ENCODE measurements at places on chromosomes 7 and 10.
A peak's percentile ranks its signal among the peaks of the same experiment; 100 is the strongest.

GRCh38 chr7:157757211-157757610 lies 420.4 kb downstream of the DNAJB6 start:
- DNase-seq, result no peak

DNA sequence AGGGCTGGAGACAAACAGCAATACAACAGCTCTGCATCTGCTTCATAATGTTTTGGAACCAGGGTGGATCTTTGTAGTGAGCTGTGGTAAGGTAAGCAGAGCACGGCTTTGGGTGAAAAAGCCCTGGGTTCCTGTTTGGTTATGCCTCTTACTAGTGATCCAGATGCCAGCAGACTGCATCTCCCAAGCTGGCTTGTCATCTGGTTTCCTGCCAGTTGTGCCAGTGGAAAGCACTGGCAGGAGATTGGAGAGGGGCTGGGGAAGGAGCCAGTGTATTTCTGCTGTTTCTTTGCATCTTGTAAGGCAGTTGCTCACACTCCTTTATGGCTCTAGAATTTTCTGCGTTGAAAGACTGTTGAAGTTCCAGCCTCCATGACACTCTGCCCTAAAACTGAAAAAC lies 137.6 kb downstream of the TSPAN12 start:
- DNase-seq, result no peak

DNA sequence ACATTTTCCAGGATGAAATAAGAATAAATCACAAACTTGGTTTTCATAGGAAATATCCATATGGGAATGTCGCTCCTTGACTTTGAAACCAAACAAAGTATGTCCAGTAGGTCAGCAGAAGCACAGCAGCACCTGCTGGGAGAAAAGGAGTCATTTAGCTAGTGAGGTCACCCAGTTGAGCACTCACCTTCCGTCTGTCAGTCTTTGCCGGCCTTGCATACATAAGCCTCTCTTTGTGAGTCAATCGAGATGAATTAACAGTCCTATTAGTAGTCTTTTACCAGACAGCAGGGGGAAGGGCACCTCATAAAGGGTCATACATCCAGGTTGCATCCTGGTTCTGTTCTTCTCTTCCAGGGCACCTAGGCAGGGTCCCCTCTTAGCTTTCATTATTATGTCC lies 232.5 kb upstream of the FZD1 start:
- no peak for DNase-seq

- DNase-seq, result no peak
These were observed 19.1 kb downstream of the FAM3C start for GRCh38 chr7:121376979-121377378.

DNA sequence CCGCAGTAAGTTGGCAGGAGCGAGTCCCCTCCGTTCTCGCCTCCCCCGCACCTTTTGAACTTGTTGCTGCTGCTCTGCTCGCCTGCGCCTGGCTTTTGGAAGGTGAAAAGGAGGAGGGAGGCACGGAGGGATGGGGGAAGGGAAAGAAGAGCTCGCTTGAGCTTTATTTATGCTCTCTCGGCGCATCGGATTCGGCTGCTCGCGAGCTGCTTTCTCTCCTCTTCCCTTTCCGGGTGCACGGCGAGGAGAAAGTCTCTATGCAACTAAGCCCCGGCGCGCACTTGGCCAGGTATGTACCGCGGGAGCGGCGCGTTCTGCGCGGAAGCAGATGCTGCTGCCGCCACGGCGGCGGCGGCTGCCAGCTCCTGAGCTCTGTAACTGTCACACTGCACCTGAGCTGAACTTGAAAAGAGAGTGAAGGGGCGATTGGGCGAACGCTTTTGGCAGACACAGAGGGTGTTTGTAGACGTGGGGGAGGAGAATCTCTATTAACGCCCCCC lies 551 bp downstream of the KCND2 start:
- no peak for DNase-seq

DNA sequence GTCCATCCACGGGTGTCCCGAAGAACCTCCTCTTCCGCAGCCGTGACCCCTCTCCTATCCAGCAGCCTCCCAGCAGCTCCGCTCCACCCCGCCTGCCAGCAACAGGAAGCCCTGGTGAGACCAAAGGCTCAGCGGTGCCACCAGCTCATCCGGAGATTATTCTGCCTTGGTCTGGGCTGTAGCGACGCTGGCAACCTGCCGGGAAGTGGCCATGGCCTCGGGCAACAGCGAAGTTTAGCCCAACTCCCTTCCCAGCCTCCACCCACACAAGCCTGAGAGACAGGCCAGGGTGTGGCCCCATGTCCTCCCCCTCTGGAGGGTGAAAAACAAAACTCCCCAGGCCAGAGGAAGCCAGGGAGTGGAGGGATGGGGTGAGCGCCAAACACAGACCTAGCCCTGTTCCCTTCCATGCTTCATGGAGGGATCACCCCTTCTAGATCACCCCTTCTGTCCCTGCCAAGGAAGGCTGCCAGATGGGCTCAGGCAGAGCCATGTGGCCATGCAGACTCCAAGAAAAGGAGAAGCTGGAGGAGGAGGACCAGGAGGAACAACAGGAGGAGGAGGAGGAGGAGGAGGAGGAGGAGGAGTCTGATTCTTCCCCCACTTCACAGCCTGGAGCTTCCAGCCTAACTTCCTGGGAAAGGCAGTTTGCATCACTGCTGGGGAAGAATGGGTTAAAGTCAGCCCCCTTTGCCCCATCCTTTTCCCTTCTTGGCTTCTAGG lies 918 bp downstream of the CALHM2 start:
- DNase-seq, result no peak

GRCh38 chr10:21727452-21728168 lies 193.6 kb downstream of the MLLT10 start:
- DNase-seq, result no peak

DNA sequence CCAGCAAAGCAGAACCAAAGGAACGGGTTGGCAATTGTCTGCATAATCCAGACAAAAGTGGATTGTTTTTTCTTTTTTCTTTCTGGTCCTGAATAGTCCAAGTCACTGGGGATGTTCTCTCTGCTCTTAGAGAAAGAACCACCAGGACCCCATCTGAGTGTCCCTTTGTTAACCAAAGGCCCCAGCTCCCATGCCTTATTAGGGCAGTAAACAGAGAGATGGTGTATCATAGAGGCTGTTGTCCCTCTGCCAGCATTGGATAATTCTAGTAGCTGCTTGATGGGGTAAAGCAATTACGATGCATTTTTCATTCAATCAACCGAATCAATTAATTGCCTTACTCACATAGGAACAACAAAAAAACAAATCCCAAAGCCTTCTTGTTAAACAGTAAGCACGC lies 213.0 kb downstream of the BUB3 start:
- DNase-seq, result no peak

GRCh38 chr7:101173752-101174244 lies 6.3 kb downstream of the NAT16 start:
- DNase-seq, result peak; percentile 45

GRCh38 chr7:151207804-151208203 lies 2.5 kb downstream of the H2BK1 start:
- no peak for DNase-seq

DNA sequence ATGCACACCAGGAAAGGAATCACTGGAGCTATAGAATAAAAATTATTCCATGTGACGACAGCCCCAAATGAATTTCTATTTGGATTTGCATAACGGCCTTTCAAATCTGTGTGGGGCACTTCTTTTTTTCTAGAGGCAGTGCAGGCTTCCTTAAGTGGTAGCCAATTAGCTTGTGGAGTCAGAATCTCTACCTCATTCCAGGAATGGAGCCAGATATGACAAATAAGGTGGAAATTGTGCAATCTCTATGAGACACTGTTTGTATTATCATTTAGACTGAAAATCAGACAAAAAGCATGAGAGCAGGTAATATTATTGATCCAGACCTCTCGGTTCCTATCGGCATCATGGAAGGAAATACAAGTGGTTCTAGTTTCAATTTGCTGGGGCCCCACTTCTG lies 78.7 kb downstream of the BEND7 start:
- DNase-seq, result no peak

DNA sequence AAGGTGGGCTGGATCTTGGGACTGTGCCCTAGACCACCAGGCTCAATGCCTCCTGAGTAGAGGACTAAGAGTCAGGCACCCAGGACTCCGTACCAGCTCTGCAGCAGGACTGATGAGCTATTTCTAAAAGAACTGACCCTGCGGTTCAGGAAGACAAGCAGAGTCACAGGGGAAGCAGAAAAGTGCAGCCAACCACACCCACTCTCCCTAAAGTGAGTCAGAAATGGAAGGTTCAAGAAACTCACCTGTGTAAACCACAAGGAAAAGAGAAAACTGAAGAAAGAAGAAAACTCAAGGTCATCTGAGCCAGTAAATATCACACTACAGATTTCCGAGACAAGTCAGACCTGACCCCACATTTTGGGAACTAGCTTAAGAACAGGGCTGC lies 2.5 kb downstream of the PARP12 start:
- no peak for DNase-seq

- DNase-seq, result no peak
These were observed 70.2 kb downstream of the RBM20 start for GRCh38 chr10:110714356-110714755.

DNA sequence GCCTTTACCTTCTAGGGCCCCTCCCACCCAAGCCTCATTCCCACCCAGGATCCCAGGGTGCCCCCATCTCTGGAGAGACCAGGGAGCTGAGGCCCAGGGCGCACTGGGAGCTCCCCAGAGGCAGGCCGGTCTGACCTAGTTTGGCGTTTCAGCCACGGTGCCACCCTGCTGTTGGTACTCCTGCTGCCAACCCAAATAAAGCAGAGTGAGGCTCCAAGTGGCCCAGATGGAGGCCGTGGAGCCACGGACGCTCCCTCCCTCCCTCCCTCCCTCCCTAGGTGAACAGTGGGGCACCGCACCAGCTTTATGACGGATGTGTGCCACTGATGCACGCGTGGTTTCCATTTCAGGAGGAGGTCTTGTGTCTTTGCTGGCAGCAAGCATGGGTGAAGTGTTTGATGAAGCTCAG lies 1.8 kb downstream of the INPP5A start:
- DNase-seq, result peak; percentile 21

DNA sequence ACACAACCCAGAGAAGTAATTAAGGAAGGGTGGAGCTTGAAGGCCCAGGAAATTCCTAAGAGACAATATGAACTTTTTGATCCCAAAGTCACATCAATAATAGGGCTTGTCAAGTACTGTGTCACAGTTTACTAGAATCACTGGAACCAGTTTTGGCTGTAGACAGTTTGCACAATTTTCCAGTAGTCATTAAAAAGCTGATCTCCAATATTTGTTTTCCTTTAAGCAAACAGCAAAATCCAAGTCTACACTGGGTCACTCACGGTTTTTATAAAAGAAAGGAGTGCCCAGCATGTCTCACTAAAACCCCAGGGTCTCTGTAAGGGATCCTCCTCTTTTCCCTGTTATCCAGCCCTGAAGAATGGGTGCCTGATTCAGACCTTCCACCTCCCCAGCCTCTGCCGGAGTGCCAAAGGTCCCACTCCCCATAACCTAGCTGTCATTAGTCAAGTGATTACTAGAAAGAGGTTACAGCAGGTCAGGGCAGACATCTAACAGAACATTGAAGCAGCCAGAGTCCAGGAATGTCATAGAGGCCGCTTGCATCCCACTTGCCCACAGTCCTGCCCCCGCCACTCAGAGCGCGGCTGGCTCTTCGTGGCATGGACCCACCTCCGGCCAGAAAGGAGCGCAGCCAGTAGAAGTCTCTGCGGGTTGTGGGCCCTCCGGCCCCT lies 552 bp downstream of the SLC25A16 start:
- DNase-seq, result no peak

- DNase-seq, result no peak
These were observed 141.1 kb upstream of the WNT16 start for GRCh38 chr7:121187676-121188075.

DNA sequence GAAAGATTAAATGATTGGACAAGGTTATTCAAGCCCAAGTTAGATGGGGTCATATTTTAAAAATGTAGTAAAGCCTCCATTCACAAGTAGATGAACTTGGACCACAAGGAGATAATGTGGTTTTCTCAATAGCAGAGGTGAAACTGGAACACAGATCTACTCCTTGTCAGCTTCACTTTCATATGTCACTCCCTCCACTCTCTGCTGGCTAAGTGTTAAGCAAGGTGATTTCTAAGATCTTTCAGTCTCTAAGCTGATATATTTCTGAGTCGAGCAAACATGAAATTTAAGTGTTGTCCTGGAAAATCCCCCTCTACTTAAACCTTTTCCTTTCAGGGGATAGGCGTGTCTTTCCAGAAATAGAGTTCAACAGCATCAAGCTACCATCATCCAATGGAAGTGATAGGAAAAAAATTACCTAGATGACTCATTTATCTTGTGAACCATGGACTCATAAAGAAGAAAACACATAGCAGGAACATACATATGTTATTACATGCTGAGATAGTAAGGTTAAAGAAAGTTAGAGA lies 275.0 kb downstream of the PTEN start:
- DNase-seq, result no peak

- DNase-seq, result no peak
These were observed 66.6 kb upstream of the PHYHIPL start for GRCh38 chr10:59109826-59110225.

DNA sequence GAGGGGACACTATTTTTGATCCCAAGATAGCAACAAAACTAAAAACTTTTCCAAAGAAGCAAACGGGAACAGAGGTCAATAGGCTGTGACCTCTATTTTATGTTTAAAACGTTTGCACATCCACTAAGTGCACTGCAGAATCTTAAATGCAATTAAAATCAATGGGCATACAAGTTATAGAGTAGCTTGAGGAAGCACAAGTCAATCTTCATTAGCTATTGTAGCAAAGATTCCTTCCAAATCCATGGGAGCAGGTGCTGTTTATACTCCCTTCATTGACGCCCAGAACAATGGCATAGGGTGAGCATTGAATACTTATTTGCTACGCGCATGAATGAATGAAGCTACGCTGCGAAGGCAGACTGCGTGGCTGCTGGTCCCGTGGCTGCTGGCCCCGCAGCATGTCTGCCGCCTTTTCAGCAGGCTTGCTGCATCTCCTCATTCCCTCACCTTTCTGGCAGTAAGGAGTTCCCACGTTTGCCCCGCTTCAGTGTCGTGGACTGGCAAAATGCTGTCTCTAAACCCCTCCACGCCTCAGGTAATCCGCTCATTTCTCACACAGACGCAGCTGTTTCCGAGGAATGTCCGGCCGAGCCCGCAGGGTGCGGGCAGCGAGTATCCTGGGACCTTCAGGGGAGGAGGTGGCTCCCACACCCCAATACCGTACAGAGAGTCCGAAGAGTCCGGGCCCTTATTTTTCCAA lies 754 bp upstream of the PHYHIPL start:
- DNase-seq, result no peak

DNA sequence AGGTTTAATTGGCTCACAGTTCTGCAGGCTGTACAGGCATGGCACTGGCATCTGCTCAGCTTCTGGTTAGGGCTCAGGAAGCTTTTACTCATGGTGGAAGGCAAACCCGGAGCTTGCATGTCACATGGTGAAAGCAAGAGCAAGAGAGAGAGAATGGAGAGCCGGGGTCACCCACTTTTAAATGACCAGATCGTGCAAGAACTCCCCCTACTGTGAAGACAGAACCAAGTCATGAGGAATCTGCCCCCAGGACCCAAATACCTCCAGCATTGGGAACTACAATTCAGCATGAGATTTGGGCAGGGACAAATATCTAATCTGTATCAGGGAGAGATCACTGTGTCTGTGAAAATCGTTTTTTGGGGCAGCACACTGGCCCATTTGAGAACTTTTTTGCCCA lies 110.0 kb upstream of the MYO3A start:
- no peak for DNase-seq

GRCh38 chr10:31319602-31320549 lies 860 bp downstream of the ZEB1 start:
- peak; percentile 28 for DNase-seq

GRCh38 chr10:65952086-65952485 lies 973.8 kb upstream of the LRRTM3 start:
- no peak for DNase-seq
